Left ventricle myocardium inferior (tissue), 1 donor: ENCODE measurements at places on chromosomes 13 and 19.

GRCh38 chr19:41407271-41407670, 9.7 kb downstream of the BCKDHA start:
- DNase-seq, result no peak

GRCh38 chr19:29060813-29061364, 152.1 kb downstream of the UQCRFS1 start:
- no peak for DNase-seq

DNA sequence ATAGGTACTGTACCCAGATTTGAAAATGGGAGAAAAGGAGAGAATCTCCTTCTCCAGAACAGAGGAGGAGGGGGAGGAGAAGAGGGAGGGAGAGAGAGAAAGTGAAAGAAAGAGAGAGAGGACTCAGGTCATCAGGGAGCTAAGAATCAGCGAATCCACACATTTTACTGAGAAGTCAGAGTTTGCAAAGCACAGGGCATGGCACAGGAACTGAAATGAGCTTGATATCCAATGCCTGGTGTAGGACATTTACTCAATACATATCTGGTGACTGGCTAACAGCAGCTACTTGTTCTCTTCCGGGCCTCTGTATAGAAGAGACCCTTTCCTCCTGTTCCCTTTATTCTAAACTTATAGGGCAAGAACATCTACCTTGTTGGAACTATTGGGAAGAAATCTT, 375.1 kb downstream of the KLF5 start:
- no peak for DNase-seq

GRCh38 chr13:93690139-93690538, 463.5 kb downstream of the GPC6 start:
- no peak for DNase-seq

DNA sequence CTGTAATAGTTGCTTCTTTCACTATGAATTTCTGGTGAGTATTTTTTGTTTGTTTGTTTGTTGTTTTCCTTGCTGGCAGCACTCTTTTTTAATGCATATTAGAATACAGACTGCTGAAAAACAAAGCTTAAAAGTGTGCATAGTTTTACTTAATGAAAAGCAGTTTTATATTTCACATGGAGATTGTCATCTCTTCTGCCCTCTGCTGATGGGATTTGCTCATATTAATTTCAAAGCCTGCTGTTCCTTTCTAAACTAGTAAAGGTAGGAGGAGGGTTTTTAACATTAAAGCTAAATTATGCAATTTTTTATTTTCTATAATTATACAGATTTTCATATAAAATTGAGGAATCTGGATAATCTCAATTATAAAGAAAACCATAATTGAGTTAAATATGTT, 692.6 kb upstream of the SLITRK1 start:
- no peak for DNase-seq

- DNase-seq, result peak; percentile 59
Measured at GRCh38 chr19:19651076-19651475, 7.6 kb upstream of the GMIP start.

- peak; percentile 67 for DNase-seq
Measured at GRCh38 chr19:35869327-35870123, 1.2 kb downstream of the APLP1 start.

GRCh38 chr13:74018062-74018431, 116.2 kb downstream of the KLF12 start:
- DNase-seq, result no peak

DNA sequence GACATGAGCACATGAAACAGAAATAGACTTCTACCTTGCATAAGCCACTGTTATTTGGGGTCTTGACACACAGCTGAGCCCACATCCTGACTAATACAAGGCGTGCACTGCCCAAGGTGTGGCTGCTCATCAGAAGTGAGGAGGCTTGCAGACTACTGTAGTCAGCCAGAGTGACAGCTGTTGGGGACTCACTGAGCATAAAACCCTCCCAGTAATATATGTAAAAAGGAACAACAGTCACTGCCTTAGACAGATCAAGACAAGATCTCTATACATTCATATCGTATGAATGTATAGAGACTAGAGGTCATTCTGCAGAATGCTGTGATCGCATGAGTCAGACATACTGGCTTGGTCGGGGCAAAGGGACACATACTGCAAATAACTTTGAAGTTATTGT, 4.1 kb upstream of the C1QTNF9B start:
- no peak for DNase-seq

DNA sequence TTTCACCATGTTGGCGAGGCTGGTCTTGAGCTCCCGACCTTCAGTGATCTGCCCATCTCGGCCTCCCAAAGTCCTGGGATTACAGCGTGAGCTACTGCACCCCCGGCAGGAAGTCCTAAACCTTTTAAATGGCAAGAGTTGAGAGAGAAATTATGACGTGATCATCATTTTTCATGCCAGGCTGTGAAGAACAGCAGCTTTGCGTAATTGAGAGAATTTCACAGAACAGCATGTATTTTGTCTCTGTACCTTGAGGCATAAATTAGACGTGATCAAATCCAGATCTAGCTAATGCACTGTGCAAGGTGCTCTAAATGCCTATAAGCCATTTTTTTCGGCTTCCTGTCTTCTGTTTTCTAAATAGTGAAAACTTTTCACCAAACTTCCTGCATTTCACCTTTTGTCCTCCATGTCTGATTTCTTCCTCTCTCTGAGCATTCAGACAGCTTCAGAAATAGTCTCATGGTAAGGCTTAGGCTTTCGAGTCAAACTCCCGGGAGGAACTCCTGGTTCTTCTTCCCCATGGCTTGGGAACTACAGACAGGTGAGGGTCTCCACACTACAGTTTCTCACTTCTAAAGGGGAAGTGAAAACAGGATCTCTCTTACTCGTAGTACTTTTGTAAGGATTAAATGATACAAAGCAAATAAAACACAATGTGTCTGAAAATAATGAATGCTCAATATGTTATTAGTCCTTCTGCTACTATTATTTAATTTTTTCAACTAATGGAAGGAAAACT, 51.0 kb downstream of the WDFY2 start:
- no peak for DNase-seq

GRCh38 chr19:12995596-12996405, 526 bp downstream of the NFIX start:
- DNase-seq, result no peak

GRCh38 chr13:21233086-21233485, 56.6 kb downstream of the MRPL57 start:
- DNase-seq, result no peak

DNA sequence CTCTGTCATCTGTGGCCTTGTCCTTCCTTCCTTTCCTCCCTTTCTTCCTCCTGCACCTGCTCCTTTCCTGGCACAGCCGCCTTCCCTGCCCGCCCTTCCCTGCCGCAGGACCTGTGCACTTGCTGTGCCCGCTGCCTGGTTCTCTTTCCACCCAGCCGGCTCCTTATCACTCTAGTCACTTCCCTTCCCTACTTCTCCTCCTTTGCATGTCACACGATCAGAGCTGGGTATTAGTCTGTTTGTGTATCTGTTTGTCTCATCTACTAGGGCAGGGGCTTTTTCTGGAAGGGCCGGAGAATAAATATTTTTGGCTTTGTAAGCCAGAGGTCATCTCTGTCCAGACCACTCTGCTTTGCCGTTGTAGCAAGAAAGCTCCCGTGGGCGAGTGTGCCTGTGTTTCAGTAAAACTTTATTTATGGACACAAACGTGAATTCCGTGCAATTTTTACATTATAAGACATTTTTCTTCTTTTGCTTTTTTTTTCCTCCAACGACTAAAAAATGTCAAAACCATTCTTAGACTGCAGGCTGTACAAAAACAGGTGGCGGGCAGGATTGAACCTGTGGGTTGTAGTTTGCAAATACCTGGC, 6.1 kb downstream of the KDM4B start:
- DNase-seq, result no peak

DNA sequence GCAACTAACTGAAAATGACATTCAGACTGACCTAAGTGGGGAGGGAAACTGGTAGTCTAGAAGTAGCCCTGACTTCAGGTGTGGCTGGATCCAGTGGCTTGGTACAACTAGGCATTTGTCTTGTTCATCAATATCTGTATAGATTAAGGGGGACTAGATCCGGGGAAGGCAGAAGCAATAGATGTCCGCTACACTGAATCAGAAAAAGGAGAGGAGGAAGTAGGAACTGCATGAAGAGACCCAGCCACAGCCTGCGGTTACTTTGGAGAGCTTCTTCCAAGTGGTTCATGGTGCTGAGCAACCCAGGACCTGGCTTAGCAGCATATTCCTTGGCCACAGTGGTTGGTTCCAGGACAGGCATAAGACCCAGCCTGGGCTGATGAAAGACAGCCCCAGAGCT, 9.9 kb upstream of the PRODH2 start:
- no peak for DNase-seq

- no peak for DNase-seq
Measured at GRCh38 chr13:21310220-21310619, 133.8 kb downstream of the MRPL57 start.

DNA sequence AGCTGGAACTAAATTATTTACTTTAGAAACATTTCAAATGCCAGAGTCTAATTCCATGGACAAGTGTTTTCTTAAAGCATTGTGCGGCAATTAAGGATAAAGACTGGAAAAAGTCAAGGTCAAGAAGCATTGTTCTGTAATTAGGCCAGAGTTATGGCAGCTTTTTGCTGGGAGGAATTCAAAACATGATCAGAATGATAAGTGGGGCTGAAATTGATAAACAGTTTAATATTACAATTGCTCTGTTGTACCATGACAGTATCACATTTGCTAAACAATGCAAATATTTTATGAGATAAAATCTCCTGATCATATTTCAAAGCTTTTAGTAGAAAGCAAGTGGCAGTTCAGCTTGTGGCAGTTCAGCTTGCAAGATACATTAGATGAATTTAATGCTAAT, 513.7 kb downstream of the GPC6 start:
- DNase-seq, result no peak

- DNase-seq, result no peak
Measured at GRCh38 chr13:97269603-97270002, 47.5 kb downstream of the MBNL2 start.

GRCh38 chr13:64639206-64639605, 2590.9 kb downstream of the PCDH9 start:
- DNase-seq, result no peak

GRCh38 chr19:34254046-34254697, at the start of gene GARRE1:
Gene GARRE1 (plus strand): TSS chr19:34254554. CDS start chr19:34300474, 45,920 bp downstream.
- peak; percentile 88 for DNase-seq

GRCh38 chr13:35744566-35745178, 268.2 kb upstream of the MAB21L1 start:
- DNase-seq, result no peak

DNA sequence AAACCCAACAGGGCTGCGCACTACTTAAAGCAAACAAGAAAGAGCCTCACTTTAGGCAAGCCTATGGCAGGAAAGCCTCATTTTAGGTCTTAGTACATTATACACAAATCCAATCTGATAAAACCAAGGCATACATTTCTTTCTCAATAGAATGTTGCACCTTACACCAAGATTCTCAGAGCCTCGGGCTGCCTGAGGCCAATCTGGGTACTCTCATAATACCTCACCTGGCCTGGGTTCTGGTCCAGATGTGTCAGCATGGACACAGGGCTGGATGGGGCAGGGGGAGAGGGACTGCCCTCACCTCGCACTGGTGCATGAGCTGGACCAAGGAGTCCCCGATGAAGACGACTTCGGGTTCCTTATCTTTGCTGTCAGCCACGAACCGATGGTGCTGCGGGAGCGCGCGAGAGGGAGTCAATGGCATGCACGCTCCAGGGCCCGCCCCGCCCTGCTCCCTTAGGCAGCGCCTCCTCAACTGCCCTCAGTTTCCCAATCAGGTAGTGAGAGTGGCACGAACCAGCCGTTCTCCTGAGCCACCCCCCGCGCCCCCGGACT, at the start of gene PRR19:
Gene PRR19, plus strand, starts transcription at position 487 of the 558 bp plus-strand sequence. CDS start 7,453 bp downstream, outside the sequence.
- no peak for DNase-seq

- DNase-seq, result no peak
Measured at GRCh38 chr13:40031031-40031430, 375.6 kb downstream of the COG6 start.

DNA sequence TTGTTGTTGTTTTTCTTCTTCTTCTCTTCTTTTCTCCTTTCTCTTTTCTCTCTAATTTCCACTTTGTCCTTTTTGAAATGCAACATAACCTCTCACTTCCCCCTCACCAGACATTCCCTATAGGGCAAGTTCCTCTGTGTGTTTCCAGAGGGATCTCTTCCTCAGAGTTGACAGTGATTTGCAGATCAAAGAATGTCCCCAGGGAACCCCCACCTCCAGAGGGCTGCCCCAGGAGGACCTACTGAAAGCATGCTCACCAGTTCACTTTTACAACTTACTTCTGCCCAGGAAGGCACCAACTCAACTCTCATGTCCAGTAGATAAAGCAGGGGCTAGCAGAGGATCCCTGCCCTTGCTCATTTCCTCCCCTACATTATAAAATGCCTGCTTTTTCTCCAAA, 1648.0 kb downstream of the PCDH9 start:
- no peak for DNase-seq

DNA sequence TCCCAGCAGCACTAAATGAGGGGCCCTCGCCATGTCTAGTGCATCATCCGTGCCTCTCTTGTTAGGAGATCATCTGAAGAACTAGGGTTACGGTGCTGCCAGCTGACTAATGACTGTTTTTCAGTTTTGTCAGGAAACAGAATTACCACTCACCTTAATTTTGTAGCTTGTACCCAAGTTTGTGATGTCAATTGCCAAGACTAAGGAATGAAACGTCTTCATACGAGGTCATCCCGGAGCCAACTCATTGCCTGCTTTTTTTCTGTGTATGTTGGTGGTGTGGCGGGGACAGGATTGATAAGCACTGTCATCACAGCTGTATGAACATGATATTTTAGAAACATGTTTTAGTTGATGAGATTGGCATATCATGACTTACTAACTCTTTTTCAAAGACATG, 100.6 kb downstream of the TNFRSF19 start:
- no peak for DNase-seq

- peak; percentile 45 for DNase-seq
Measured at GRCh38 chr19:38224014-38224862, at the start of gene DPF1. Gene DPF1 (minus strand): TSS chr19:38224222. CDS start chr19:38224142, 80 bp downstream.

DNA sequence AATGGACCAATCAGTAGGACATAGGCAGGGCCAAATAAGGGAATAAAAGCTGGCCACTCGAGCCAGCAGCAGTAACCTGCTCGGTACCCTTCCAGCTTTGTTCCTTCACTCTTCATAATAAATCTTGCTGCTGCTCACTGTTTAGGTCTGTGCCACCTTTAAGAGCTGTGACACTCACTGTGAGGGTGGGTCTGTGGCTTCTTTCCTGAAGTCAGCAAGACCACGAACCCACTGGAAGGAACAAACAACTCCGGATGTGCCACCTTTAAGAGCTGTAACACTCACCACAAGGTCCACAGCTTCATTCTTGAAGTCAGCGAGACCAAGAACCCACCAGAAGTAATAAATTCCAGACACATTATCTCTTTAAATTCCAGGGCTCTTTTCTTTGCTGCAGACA, 1922.3 kb upstream of the PCDH20 start:
- no peak for DNase-seq

DNA sequence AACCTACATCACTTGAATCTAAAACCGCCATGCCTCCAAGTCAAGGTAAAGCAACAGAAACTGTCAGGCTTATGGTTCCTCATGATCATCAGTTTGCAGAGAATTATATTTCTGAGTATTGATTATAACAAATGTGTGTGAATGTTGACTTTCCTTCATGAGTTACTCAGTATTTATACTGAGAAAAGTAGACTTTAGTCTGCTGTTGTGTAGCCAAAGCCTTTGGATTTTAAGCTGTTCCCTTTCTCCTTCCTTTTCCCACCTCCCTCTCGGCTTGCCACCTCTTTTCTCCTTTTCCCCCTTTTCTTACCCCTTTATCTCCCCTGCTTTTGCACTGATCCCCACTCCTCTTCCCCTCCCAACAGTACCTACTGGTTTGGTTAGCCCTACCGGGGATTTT, 20.7 kb upstream of the GPR18 start:
- no peak for DNase-seq

GRCh38 chr19:13644645-13645044, 119.7 kb upstream of the MRI1 start:
- DNase-seq, result no peak

GRCh38 chr13:107799001-107799400, 416.3 kb downstream of the LIG4 start:
- DNase-seq, result no peak
